ENCODE measurements at places on chromosomes 7 and 10. TPM values are rescaled to one million over a fixed set of nuclear protein-coding genes. Genes with fewer than 3 reads are reported as not detected.

The MLXIPL gene
- total RNA-seq, result not detected

The CCDC3 gene
- 0.36 TPM for total RNA-seq

DNA sequence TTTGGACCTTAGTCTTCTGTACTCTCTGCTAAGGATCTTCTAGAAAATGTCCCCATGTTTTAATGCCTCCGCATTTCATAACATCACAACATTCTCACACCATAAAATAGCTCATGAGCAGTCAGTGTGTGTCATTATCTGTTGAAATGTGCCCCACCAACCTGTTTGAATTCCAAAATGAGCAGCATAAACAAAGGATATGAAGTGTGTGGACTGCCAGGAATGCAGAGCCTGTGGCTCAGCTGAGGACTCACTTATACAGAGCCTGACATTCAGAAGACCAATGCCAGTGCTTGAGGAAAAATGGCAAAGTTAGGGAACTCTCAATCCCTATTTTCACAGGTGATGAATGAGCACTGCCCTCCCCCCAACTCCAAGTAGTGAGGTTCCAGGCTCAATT, 621.4 kb downstream of the POM121L12 start:
- no peak for DNase-seq

DNA sequence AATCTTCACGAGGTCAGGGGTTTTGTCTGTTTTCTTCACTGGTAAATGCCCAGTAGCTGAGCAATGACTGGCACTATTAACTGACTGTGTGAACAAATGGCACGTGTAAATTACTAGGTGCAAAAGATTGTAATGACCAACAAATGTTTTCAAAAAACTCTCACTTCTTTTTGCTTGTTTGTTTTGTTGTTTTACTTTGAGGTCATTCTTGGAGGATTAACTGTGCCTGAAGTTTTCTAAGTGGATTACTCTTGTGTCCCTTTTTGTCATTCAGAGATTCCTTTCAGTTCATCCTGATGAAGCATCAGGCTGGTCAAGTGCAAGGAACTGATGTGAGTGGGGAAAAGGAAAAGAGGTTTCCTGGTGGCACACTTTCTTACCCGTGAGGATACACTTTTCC, 74.4 kb upstream of the PPP1R3C start:
- no peak for DNase-seq

- no peak for DNase-seq
Measured at GRCh38 chr10:80356563-80356988, at the start of the genes DYDC1 and DYDC2. DYDC1 (minus strand) TSS chr10:80356755; CDS start chr10:80352601, 4,154 bp downstream. DYDC2 (plus strand) TSS chr10:80356781; CDS start chr10:80362444, 5,663 bp downstream.

GRCh38 chr7:2013381-2014311, 219.1 kb downstream of the MAD1L1 start:
- DNase-seq, result no peak

DNA sequence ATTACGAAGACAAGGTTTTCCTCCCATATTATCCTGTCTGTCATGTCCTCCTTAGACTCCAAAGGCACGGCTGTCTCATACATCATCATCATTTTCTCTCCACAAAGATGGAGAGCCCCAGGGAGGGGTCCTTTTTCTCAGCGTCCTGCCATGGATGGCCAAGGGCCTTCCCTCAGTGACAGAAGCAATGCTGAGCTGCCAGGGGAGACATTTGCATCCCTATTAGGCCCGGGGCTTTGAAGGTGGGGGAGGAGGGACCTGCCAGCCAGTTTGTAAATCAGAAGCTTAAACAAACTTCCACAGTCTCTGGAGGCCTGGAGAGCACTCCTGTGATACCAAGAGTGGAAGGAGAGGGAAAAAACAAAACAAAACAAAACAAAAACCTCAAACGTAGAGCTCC, 112.4 kb upstream of the ADO start:
- DNase-seq, result no peak

DNA sequence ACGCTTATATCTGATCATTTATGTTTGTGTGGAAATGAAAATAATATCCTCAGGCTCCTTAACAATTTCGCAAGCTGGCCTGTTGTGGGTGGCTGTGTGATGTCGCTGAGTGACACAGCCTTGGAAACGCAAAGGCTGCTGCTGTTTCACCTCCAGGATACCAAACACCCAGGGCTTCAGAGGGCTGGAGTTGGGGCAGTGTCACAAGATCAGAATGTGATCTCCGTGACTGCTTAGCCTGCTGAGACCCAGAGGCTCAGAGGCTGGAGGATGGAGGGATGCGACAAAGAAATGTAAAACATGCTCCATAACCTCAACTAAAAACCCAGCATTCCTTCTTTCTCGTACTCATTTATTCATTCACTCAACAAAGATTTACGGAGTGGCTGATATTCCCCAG, 37.2 kb upstream of the BMPER start:
- peak; percentile 69 for DNase-seq

DNA sequence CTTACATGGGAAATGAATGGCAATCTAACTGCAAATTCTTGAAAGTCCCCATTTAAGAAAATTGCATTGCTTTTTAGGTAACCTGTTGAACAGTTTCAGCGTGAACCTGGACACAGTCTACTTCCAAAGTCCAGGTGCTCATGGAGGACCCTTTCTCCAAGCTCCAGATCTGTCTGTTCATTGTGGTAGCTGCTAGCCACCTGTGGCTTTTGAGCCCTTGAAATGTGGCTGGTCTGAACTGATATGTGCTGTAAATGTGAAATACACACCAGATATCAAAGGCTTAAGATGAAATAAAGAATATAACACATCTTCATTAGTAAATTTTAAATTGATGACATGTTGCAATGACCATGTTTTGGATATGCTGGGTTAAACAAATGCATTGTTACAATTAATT, 4.2 kb downstream of the CACNB2 start:
- no peak for DNase-seq

Measured in IMR-90 (cell line).